ENCODE measurements at places on chromosomes 6 and 20.

GRCh38 chr6:36312854-36313648 lies 23.6 kb downstream of the BNIP5 start:
- no peak for DNase-seq

DNA sequence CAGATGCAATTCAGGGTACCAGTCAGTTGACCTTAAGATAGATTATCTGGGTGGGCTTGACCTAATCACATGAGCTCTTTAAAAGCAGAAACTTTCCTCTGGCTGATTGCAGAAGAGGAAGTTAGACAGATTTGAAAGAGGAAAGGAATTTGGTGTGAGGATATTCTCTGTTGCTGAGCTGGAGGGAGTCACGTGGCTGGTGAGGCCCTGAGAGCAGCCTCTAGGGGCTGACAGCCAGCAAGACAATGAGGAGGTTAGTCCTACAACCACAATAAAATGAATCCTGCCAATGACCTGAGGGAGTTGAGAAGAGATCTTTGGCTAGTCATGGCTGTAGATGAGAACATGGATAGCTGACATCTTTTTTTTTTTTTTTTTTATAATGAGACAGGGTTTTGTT lies 87.0 kb upstream of the B3GAT2 start:
- DNase-seq, result no peak

DNA sequence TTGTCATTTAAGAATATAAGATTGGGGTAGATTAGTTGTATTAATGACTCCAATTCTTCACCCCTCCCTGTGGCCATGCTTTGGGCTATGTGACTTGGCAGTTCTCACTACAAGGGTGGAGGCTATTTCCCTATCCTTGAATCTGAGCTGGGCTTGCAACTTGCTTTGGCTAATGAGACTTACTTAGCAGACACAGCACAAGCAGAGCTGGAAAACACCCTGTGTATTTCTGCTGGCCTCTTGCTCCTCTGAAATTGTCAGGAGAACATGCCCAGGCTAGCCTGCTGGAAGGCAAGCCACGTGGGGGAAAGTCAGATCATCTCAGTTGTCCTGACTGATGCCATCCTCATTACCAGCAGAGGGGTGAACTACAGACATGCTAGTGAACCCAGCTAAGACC lies 126.5 kb upstream of the HDGFL1 start:
- no peak for DNase-seq

- no peak for DNase-seq
These were observed 41.1 kb downstream of the LRP11 start for GRCh38 chr6:149823013-149823412.

DNA sequence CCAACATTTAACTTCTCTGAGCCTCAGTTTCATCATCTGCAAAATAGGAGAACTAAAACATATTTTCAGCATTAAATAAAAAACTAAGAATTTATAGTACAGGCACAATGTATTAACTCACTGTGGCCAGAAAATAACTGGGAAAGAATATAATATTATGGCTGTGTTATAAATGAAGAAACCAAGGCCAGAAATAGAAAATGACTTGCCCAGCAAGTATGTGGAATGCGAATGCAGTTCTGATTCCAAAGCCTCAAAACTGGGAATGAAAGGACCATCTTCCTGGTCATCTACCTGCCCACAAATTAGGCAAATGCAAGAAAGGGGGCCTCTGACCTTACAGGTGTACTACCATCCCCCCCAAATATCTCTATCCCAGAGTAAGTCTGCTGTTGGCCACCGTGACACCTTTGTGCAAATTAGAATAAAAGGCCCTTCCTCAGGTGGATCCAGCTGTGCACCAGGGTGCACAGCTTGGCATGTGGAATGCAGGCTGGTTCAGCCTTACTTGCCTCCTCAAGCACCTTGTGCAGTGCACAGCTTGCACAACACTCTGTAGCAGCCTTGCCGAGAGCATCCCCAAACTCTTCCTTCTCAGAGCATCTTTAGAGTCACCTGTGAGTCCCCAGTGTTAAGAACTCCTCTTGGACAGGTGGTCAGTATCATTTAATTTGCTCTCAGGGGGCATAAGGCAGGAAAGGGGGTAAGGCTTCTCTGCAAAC lies 4.4 kb downstream of the SLC13A3 start:
- DNase-seq, result no peak

DNA sequence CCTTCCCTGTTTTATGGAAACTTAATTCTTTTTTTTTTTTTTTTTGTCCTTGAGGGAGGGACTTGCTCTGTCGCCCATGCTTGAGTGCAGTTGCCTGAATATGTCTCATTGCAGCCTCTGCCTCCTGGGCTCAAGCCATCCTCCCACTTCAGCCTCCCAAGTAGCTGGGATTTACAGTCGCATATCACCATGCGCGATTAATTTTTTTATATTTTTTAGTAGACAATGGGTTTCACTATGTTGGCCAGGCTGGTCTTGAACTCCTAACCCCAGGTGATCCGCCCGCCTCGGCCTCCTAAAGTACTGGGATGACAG lies 654 bp downstream of the TMEM14C start:
- no peak for DNase-seq

DNA sequence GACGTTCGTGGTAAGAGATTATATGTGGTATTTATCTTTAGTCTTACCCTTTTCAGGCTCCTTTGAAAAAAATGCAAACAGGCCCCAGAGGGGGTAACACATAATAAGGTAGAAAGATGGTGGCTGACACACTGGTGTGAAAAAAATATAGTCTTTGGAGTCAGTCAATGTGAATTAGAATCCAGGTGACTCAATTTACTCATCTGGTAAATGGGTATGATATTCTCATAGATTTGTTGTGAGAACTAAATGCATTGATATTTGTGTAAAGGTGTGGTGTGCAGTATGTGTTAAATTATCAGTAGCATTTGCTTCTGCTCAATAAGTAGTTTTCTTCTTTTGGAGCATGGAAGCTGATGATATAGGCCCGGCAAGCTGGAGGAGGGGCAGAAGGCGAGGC lies 25.7 kb downstream of the CD83 start:
- no peak for DNase-seq

DNA sequence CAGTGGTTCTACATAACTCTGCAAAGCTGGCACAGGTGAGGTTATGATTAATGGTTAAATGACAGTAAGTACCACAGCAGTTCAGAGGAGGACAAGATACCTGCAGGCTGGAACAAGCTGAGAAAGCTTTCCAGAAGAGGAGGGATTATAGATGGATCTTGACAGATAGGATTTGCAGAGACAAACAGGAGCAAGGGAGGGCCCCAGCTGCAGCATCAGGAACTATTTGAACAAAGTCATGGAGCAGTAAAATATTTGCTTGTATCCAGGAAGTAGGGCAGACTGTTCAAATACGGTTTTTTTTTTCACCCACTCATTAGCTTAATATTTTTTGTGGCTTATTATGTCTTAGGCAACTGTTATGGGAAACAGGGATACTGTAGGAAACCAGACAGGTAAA lies 144.4 kb upstream of the MAN1A1 start:
- DNase-seq, result no peak

- DNase-seq, result no peak
These were observed 10.9 kb upstream of the F13A1 start for GRCh38 chr6:6331393-6331792.

DNA sequence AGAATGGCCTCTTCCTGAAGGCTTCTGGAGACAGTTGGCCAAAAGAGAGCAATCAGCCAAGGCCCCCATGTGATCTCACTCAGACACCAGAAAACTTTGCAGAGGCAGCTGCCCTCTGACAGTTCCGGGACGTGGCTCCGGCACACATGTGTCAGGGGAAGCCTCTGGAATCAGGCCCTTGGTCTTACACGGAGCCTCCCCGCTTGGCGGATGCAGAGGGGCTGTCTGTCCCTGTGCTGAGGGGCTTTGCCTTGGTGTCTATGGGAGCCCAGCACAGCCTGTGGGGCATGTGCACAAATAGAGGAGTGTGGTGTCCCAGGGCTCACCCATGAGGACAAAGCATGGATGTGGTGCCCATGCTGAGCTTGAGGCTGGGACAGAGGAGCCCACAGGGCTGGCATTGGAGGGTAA lies 13.8 kb downstream of the SIGLEC1 start:
- DNase-seq, result no peak

GRCh38 chr20:63782051-63782471 lies 42.5 kb downstream of the SLC2A4RG start:
- DNase-seq, result no peak

GRCh38 chr20:47055699-47056369 lies 161.2 kb downstream of the EYA2 start:
- no peak for DNase-seq

- DNase-seq, result no peak
These were observed 265.9 kb downstream of the DLL1 start for GRCh38 chr6:170024940-170025339.

- DNase-seq, result no peak
These were observed 25.3 kb upstream of the ZNFX1 start for GRCh38 chr20:49303065-49303552.

DNA sequence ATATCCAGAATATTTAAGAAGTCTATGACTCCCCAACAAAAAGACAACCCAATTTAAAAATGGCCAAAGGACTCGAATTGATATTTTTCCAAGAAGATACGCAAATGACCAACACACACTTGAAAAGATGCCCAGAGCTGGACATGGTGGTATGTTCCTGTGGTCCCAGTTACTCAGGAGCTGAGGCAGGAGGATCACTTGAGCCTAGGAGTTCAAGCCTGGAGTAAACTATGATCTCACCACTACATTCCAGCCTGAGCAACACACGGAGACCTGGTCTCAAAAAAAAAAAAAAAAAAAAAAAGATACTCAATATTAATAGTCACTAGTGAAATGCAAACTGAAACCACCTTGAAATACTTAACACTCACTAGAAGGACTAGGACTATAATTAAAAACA lies 12.2 kb upstream of the ARMC2 start:
- DNase-seq, result no peak

DNA sequence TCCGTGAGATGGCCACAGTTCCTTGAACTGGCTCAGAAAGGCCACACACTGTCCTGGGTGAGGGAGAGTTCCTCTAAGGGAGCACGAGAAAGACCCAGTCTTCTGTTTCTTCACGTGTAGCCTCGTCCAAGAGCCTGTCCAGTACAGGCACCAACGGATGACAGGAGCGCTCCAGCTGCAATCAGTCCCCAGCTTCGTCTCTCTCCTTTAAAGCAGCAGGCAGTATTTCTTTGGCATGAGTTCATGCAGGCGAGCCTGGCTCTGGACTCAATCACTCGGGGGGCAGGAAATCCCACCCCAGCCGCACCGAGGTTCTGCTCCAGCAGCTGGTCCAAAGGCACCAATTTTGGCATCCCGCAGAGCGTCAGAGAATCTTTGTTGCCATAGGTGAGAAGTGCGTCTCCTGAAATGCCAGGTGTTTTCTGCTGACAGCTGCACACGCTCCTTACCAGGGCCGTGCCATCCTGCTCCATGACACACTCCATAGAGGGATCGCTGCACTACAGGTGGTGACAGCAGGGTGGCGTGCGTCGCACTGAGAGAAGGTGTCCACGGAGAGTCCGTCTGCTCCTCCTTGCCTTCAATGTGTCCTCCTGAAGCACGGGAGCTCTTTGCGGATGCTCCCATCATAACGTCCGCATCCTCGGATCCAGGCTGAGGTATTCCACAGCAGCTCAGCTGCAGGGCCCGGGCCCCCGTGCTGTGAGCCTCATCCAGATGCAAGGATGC lies 59.6 kb upstream of the AFDN start:
- no peak for DNase-seq

- DNase-seq, result no peak
These were observed 142.9 kb downstream of the TFAP2B start for GRCh38 chr6:50961611-50962010.

GRCh38 chr6:103870970-103871369 lies 988.7 kb downstream of the HACE1 start:
- DNase-seq, result no peak

GRCh38 chr6:124142852-124143251 lies 339.2 kb downstream of the NKAIN2 start:
- no peak for DNase-seq

DNA sequence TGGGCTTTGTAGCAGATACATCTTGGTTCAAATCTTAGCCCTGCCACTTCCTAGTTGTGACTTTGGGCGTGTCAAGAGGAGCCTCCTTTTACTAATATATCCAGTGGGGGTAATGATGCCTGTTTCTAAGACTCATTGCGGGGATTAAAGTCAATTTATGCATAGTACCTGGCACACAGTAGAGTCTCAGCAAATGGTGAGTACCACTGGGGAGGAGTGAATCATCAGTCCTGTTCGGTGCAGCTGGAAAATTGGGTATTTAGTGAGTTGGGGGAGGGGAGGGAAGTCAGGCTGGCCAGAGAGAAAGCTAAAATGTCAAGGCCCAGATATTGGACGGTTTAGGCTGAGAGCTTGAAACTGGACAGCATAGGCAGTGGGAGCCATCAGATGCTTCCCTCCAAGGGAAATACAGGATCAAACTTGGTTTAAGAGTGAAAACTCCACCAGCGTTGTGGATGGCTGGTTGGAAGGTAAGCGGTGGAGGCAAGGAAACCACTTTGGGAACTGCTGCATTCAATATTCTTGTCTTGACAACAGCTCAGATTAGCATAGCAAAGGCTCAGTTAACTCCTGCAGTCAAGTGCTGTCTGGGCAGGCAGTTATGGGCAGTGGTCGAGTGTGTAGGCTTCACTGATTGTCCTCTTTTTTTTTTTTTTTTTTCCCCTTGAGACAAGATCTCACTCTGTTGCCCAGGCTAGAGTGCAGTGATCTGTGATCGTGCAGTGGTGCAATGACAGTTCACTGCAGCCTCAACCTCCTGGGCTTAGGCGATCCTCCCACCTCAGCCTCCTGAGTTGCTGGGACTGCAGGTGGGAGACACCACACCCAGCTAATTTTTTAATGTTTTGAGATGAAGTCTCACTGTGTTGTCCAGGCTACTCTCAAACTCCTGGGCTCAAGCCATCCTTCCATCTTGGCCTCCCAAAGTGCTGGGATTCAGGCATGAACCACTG lies 12.9 kb downstream of the PPP1R16B start:
- DNase-seq, result no peak
